ENCODE measurements at places on chromosomes 2 and 18.
A peak's percentile ranks its signal among the peaks of the same experiment; 100 is the strongest.

GRCh38 chr2:219247678-219248642 lies 2.7 kb downstream of the STK16 start:
- no peaks in the 10 kb centered on the region for H3K27me3 ChIP-seq
- no peak for DNase-seq
- no peak overlapping the region for H3K27ac ChIP-seq
- H3K4me1 ChIP-seq: peaks cover 52% of the 10 kb centered on the region
- H3K4me3 ChIP-seq: no peak overlapping the region

DNA sequence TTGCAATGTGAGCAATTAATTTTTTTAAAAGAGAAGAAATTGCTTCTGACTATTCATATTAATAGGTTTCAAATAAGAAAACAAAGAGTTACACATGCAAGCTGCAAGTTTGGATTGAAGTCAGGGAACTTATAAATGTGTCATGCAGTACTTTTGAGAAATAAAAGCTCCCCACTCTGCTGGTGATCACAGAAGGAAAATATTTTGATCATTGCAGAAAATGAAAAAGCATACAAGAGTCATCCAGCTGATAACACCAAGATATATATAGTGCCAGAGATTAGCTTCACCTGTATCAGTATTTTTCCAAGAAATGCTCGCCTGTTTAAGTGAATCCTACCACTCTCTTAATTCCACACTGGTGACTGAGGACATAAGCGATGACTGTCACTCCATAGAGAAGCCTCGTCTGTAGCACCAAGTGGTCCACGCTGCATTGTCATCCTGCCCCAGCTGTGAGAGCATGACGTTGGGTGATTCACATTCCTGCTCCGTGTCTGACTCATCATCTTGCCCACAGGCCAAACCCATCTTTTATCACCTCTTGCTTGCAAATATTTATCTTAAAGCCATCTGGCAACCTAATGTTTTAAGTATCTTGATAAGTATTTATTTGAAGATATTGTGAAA lies 178.0 kb downstream of the ASXL3 start:
- no peaks in the 10 kb centered on the region for H3K27me3 ChIP-seq
- H3K4me1 ChIP-seq: no peaks in the 10 kb centered on the region
- no peak overlapping the region for H3K27ac ChIP-seq
- no peak overlapping the region for H3K4me3 ChIP-seq
- no peaks in the 10 kb centered on the region for H3K36me3 ChIP-seq

GRCh38 chr2:182615036-182615435 lies 101.0 kb upstream of the DNAJC10 start:
- no peaks in the 10 kb centered on the region for H3K27me3 ChIP-seq
- H3K4me3 ChIP-seq: no peak overlapping the region
- H3K4me1 ChIP-seq: no peaks in the 10 kb centered on the region
- H3K36me3 ChIP-seq: no peaks in the 10 kb centered on the region
- no peak overlapping the region for H3K27ac ChIP-seq
- DNase-seq: no peak

- H3K27ac ChIP-seq: no peak overlapping the region
- no peaks in the 10 kb centered on the region for H3K27me3 ChIP-seq
- DNase-seq: no peak
- no peaks in the 10 kb centered on the region for H3K36me3 ChIP-seq
- no peak overlapping the region for H3K4me3 ChIP-seq
Measured at GRCh38 chr2:175880-176820, 87.7 kb downstream of the SH3YL1 start.

DNA sequence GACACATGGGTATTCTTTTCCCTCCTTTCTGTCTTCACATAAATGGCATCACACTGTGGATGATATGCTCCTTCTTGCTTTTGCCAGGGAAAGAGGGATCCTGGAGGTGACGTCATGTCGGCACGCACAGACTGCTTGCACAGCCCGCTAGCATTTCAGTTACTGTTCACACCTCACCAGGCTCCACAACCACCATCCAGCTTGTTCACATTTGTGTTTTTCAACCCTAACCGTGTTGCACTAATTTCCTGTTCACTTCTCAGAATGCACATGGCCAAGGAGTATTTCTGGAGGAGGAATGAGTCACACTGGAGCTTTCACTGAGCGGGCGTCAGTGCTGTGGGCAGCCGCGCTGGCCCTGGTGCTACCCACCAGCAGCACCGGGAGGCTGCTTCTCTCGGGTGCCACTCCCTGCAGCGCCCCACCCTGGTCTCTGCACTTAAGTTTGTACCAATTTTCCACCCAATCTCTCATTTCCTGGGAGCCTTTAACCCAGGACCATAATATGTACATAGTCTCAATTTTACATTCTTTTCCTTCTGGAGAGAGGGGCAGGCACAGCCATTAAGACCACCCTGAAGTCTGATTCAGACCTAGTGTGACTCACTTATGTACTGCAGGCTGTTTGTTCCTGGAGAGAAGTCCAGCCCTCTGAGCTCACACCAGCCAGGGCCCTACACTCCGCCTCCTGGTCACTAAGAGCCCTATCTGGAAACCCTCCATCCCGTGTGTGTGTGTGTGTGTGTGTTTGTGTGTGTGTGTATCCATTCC lies 65.1 kb downstream of the MBP start:
- peak; percentile 83 for DNase-seq
- peak overlapping the region; percentile 75 for H3K27ac ChIP-seq
- no peak overlapping the region for H3K4me3 ChIP-seq
- no peaks in the 10 kb centered on the region for H3K27me3 ChIP-seq
- peaks cover 15% of the 10 kb centered on the region for H3K36me3 ChIP-seq
- H3K4me1 ChIP-seq: peaks cover 77% of the 10 kb centered on the region

DNA sequence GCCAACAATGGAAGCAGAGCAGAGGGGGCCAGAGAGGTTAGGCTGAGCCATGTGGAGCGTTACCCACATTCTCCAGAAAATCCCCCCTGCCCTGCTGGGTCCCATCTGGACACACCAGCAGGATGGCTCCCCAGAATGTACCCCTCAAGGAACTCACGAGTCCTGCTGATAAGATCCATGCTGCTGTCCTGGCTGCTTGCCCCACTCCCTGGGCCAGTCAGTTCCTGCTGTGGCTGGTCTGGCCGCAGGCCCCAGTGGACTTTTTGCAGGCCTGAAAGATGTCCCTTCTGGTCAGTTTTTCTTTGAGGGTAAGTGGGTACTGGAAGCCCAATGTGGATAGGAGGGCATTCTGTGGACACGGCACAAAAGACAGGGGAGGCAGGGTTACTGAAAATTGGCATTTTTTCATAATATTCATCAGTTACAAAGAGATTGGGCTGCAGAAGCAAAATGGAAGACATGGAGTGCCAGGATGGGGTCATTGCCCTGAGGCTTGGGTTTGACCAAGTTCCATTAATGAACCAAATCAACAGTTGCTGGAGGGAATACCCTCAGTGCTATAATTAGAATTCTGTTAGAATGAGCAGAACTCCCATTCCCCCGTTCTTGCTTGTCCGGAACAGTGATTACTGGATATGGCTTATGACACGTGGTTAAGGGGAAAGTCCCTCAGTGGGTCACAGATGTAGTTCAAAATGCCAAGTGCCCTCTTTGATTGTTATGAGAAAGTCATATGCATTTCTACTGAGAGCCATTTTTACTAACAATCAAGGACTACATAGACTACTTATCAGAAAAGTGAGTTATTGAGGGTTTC lies 38.7 kb downstream of the SLC4A5 start:
- no peak for DNase-seq
- no peaks in the 10 kb centered on the region for H3K36me3 ChIP-seq
- H3K4me3 ChIP-seq: no peak overlapping the region
- H3K27ac ChIP-seq: no peak overlapping the region
- no peaks in the 10 kb centered on the region for H3K4me1 ChIP-seq
- no peaks in the 10 kb centered on the region for H3K27me3 ChIP-seq

DNA sequence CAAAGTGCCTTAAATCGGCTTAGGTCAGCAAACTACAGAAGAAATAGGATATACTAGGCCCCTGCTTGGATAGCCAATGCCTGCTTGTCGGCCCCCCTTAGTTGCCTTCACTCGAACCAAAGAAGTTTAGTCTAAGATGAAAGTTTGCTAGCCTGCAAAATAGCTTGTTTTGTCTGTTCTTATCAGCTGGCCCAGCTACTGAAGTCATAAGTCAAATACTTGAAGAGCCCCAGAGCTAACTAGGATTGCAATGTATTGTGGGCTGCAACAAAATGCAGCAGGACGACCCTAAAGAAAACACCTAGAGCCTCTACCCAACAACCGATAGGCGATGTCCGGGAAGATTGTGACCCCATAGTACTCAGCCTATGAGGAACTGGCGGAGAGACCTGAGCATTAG lies 183.5 kb upstream of the HS6ST1 start:
- H3K27ac ChIP-seq: no peak overlapping the region
- H3K27me3 ChIP-seq: no peaks in the 10 kb centered on the region
- H3K4me3 ChIP-seq: no peak overlapping the region
- no peak for DNase-seq
- H3K4me1 ChIP-seq: peaks cover 16% of the 10 kb centered on the region
- H3K36me3 ChIP-seq: no peaks in the 10 kb centered on the region

DNA sequence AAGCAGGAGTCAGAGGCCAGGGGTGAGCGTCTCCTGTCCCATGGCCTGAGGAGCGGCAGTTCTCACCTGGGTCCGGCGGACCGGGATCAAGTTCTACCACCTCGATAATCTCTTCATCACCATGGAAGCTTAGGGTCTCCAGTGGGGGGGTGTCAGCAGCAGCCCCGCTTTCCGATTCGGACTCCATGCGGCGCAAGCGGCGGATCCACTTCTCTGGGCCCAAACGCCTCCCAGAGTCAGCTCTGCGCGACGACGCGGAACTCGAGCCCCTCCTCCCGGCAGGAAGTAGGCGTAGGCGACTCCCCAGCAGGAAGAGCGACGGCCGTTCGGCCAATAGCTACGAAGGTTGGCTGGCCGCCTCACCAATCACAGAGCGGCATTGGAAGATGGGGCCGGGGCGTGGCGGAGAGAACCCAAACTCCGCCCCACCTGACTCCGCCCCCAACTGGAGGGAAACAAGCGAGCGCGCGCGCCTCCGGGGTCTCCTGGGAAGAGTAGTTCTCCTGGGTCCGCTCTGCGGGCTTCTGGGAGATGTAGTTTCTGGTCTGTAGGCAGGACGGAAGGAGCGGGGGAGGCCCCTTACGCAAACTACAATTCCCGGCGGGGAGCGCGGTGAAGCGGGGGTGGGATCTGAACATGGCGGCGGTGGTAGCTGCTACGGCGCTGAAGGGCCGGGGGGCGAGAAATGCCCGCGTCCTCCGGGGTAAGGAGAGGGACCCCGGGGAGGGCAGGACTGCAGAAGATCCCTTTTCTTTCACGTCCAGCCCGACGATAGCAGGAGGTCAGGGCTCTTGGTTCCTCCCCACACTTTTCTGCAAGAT lies at the start of the genes AAMP and PNKD:
AAMP (minus strand) TSS at position 238 of the 821 bp plus-strand sequence; CDS start at position 187, 51 bp downstream.
PNKD (plus strand) TSS at position 620 of the 821 bp plus-strand sequence; CDS start at position 637, 17 bp downstream.
- H3K27me3 ChIP-seq: no peaks in the 10 kb centered on the region

- H3K27ac ChIP-seq: no peak overlapping the region
- H3K27me3 ChIP-seq: no peaks in the 10 kb centered on the region
- no peaks in the 10 kb centered on the region for H3K4me1 ChIP-seq
- no peak for DNase-seq
- H3K4me3 ChIP-seq: no peak overlapping the region
Measured at GRCh38 chr2:64637000-64637635, 16.6 kb downstream of the SERTAD2 start.
